GM03348 (cell line): ENCODE measurements at places on chromosomes 1 and 21.

- peak; percentile 31 for DNase-seq
These were observed 133.8 kb downstream of the LRRC40 start for GRCh38 chr1:70071601-70072000.

DNA sequence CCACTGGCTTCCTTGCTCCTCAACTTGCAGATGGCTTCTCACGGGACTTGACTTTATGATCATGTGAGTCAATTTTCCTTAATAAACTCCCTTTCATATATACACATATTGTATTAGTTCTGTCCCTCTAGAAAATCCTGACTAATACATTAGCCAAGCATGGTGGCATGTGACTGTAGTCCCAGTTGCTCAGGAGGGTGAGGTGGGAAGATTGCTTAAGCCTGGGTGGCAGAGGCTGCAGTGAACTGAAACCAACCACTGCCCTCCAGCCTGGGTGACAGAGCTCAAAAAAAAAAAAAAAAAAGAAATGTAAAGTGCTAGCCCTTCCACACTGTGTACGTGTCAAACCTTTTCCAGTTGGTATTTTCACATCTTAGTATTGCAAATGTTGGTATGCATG lies 857.0 kb downstream of the LTN1 start:
- DNase-seq, result no peak

GRCh38 chr21:17462276-17462981 lies 50.4 kb upstream of the CXADR start:
- DNase-seq, result no peak

DNA sequence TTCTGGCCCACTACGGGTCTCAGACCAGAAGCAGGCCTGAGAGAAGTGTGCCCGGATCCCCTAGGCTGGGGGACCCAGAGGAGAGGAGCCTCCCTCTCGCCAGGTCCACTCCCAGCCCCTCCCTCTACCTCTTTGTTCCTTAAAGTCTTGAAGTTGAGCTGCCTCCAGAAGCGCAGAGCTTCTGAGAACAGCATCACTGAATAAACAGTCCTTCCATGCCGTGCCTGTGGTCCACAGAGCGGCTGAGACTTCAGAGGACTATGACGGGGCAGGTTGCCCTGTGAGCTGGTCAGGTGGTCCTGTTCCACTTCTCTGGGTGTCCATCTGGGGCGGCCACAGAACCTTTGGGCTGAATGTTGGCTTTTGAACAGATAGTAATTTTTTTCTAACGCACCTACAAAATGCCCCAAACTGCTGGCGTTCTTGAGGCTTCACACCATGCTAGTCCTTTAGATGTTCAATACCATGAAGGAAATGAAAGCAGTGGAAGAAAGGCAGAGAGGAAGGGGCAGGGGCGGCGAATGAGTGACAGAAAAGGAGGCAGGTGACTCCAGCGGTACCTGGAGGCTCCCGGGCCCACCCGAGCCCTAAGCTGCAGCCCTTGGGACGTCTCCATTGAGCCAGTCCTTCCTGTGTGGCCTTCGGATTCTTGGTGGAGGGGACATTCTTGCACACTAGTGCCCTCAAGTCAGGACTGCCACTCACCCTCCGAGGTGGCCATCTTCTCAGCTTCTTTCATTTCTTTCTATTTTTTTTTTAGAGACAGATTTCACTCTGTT lies 239.3 kb upstream of the VAMP3 start:
- DNase-seq, result no peak

DNA sequence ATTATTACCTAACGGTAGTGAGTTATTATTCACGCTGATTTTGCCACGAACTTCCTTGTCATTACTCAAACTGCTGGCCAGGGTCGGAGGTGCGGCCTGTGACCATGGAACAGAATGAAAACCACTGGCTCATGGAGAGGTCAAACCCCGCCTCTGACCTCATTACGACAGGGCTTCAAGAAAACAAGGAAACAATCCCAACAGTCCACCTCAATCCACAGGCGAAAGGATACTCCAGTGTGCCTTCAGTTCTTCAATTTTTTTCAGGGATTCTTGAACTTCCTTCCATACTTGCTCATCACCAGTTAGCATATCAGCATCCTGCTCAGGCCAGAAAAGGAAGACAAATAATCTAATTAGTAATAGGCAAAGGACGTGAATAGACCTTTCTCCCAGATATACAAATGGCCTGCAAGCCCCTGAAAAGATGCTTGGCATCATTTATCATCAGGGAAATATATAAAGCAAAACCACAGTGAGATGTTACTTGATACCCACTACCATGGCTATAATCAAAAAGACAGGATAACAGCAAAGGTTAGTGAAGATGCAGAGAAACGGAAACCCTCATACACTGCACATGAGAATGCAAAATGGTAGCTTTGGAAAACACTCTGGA lies 643.4 kb downstream of the SMYD3 start:
- no peak for DNase-seq

GRCh38 chr21:33032434-33033047 lies 6.8 kb downstream of the OLIG2 start:
- no peak for DNase-seq

- no peak for DNase-seq
These were observed 238.2 kb upstream of the MAP1LC3C start for GRCh38 chr1:242237051-242237450.

DNA sequence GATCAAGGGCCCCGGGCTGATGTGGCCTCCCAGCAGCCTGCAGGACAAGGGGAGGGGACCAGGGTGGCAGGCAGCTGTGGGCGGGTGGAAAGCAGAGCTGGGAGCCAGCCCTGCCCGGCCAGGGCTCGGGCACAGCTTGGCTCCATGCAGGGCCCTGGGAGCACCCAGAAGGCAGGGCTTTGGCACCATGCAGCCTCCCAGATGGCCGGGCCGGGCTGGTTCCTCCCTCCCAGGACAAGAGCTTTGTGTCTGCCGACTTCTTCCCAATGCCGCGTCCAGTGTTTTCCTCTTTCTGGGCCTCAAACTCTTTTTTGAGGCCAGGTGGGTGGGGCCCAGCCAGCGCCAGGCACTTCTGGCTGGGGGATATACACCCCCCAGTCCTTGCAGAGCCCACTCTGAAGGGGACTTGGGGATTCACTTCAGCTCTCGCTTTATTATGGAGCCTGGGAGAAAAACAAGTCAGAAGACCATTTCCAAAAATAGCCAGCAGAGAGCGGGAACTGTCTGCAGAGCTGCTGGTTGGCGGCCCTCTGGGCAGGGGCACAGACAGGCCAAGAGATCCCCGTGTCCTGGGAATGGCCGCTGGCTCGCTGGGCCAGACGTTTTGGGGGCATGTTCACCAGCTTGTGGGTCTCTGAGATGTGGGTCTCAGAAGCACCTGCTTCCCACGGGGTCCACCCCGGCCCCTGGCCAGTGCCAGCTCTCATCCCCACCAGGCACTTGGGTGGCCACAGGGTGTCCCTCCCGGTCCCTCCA lies 103.8 kb upstream of the ARHGEF16 start:
- peak; percentile 45 for DNase-seq

DNA sequence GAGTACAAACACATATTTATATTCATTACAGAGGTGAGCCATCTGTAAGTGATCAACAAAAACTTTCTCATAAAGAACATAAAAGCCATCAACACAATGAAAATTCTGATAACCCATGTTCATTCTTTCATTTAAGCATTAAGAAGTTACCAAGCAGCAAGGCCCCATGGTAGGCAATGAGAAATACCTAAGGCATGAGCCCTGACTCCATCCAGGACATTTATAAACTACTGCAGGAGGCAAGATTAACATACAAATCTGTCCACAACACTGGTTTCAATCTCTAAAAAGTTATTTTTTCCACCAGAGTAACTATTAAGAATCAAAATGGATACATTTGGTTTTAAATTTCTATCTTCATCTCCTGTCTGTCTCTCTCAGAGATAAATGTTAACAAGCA lies 76.1 kb downstream of the SIPA1L2 start:
- no peak for DNase-seq

- DNase-seq, result peak; percentile 83
These were observed at the start of gene TMEM51 for GRCh38 chr1:15153184-15153841. TMEM51 (plus strand) TSS chr1:15153747; CDS start chr1:15215088, 61,341 bp downstream.
